ENCODE measurements at places on chromosomes 11 and 22.
A peak's percentile ranks its signal among the peaks of the same experiment; 100 is the strongest.

GRCh38 chr11:115161876-115162275 lies 342.3 kb downstream of the CADM1 start:
- DNase-seq, result no peak

DNA sequence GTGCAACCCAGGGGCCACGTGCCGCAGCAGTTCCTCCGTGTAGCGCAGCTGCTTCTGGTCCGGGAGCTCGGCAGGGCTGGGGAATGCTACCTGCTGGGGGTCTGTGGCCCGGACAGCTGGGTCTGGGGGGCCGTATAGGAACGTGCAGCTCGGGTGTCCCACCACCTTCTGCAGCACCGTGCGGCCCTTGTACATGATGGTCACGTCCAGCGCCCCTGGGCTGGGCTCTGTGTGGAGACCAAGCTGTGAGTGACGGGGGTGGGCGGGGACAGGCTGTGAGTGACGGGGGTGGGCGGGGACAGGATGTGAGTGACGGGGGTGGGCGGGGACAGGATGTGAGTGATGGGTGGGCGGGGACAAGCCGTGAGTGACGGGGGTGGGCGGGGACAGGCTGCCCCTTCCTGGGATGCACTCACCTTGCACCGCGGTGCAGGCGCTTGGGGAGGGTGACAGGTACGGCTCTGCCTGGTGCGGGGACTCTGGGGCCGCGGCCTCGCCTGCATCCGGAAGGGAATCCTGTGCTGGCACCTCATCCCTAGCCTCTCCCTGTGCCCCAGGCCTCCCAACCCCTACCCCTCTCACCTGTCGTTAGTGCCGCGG lies 2.3 kb downstream of the IRF7 start:
- DNase-seq, result peak; percentile 50

GRCh38 chr11:29490938-29491337 lies 525.9 kb downstream of the KCNA4 start:
- DNase-seq, result no peak

- DNase-seq, result peak; percentile 14
These were observed 25.1 kb upstream of the PLAAT3 start for GRCh38 chr11:63639199-63639832.

DNA sequence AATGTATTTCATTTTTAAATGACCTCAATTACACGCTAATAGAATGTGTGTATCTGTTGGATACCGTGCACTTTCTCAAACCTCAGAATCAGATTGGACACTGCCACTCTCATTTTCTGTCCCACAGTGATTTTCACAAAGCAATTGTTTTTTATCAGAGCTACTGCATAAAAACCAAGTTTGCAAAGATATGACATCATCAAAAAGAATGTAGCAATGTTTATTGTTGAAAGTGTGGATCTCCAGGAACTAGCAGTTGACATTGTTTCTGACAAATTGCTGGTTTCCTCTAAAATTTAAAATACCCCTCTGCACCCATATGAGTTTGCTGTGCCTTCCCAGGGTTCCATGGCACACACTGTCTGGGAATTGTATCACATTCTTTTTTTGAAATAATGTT lies 362.7 kb upstream of the DDI1 start:
- DNase-seq, result no peak

DNA sequence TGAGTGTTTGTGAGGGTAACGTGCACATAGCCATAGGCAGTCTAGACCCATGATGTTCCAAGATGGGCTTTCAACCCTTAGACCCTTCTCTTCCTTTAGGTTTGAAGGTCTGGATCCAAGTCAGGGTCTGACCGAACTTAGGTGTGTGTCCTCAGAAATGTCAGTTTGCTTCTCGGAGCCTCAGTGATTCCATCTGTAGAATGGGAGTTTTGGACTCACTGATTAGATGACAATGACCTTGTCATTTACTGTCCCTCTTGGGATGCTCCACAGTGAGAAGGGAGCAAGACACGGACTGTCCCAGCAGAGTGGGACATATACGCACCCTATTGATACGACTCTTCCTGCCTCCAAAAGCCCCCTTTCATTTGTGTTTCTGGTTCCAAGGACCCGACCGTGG lies 37.7 kb downstream of the ANO1 start:
- no peak for DNase-seq

DNA sequence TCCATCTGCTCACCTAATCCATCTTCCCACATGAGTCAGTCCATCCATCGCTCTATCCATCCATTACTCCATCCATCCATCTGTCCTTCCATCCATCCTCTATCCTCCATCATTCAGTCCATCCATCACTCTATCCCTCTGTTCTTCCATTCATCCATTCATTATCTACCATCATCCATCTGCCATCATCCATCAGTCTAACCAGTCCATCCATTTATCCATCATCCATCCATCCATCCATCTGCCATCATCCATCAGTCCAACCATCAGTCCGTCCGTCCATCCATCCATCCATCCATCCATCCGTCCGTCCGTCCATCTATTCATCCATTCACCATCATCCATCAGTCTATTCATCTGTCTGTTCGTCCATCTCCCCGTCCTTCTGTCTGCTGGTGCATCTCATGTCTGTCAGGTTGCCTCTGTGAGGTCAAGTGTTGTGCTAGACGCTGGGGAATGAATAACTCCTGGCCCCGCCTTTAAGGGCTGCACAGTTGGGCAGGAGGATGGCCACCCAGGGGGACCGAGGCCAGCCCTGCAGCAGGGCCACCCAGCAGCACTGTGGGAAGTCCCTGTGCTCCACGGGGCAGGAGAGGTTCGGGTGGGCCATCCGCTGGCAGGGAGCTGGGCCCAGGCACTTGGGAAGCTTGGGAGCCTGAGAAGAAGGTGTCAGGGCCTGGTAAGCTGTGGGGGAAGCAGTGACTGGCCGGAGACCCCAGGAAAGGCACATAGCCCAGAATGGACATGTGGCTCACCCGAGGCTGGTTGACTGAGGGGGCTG lies 137.1 kb downstream of the CTTN start:
- DNase-seq, result no peak

GRCh38 chr11:41970681-41971080 lies 511.2 kb upstream of the LRRC4C start:
- no peak for DNase-seq

DNA sequence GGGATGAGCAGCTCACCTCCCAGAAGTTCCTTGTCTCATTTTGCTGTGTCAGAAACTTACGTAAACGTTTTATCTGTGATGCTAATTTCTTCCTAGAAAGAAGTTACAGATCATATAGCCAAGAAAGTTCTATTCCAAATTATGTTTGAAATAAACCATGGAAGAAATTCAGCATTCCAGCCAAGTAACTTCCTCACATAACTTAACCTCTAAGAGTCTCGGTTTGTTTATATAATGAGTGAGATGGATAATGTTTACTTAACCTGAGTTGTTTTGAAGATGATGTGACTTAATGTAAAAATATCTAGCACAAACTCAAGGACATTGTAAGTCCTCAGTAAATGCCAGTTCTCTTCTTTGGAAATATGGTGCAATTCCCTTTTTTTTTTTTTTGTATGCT lies 8.9 kb upstream of the MUC15 start:
- DNase-seq, result no peak

GRCh38 chr11:58600510-58600909 lies 21.6 kb downstream of the ZFP91 start:
- DNase-seq, result no peak

DNA sequence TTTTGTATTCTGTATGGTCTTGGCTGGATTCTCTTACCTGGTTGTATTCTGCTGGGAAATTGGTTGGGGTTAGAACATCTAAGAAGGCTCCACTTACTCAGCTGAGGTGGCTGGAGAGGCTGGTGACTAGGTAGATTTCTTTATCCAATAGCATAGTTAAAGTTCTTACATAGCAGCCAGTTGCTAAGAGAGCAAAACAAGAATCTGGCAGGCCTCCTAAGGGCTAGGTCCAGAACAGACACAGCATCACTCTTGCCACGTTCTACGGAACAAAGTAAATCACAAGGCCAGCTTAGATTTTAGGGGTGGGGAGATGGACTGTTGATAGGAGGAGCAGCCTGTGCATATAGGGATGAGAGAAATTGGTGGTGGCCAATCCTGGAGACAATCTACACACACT lies 141.3 kb upstream of the CCDC90B start:
- DNase-seq, result no peak

DNA sequence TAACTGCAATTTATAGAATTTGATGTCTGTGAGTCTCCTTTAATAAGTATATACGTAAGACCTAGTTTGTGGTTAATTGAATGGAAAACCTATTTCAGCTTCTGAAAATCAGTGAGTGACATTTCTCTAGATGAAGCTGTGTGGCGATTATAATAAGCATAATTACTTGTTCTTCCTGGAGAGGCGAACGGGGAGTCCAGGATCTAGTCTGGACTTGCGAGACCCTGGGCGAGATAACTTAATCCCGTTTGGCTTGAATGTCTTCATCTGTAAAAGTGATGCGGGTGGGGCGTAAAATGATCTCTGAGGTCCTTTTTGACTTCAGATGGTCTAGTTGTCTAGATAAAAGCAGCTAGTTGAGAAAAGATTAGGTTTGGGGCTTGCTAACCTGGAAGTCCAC lies 1.1 kb downstream of the PRRG4 start:
- DNase-seq, result no peak

DNA sequence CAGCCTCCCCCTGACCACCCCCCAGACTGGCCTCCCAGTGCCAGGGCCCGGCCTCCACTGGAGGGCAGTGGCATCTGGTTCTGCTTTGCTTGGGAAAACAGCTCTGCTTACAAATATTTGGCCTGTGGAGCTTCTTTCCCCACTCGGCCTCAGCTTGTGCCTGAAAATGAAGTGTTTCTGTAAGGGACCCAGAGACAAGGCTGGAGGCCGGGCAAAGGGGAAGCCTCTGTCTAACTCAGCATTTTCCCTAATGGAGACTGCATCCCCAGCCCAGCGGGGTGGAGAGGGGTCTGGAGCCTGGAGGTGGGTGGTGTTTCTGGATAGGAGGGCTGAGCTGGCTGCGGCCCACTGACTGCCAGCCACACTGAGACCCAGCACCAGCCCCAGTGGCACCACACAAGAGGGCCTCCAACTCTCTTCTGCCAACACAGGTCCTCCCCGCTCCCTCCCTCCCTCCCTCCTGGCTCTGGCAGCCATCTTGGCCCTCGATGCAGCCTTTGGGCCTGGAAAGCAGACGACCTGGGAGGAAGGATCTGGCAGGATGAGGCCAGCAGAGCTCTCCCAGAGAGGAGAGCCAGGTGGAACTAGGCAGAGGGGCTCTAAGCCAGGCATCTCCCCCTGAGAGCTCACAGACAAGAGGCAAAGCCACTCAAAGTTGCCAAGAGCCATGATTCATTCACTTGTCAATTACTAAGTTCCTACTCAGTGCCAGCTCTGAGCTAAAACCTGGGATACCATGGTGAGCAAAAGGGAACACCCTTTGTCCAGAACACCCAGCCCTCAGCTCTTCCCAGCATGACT lies 77.1 kb upstream of the CD82 start:
- no peak for DNase-seq

DNA sequence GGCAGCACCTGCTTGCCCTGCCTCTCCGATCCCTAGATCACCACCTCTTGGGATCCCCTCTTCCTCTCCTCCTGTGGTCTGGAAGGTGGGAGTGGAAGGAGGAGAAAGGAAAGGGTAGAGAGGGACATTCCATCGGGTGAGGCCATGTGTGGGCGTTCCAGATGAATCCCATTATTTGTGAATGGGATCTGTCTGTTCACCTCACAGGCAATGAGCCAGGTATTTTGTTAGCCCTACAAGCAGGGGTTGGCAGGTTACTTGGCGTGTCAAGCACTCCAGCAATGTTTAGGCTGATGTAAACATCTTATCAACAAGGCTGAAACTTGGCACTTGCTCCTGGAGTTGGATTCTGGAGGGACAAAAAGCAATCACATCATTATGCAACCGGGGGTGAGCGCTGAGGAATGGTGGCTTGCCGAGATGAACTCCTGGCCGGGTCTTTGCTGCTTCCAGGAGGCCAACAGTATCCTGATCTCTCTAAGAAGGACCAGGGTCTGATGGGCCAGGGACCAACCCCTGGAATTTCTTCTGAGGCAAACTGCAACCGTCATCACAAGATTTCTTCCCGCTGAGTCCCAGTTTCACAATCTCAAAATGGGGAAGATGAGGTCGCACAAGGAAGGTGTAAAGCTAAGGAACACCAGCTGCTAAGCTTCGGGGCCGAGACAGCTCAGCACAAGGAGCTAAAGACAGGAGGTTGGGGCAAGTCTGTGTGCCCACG lies 7.8 kb downstream of the ADAMTS8 start:
- no peak for DNase-seq

- peak; percentile 39 for DNase-seq
These were observed 23.8 kb upstream of the FZD4 start for GRCh38 chr11:86978756-86979608.

DNA sequence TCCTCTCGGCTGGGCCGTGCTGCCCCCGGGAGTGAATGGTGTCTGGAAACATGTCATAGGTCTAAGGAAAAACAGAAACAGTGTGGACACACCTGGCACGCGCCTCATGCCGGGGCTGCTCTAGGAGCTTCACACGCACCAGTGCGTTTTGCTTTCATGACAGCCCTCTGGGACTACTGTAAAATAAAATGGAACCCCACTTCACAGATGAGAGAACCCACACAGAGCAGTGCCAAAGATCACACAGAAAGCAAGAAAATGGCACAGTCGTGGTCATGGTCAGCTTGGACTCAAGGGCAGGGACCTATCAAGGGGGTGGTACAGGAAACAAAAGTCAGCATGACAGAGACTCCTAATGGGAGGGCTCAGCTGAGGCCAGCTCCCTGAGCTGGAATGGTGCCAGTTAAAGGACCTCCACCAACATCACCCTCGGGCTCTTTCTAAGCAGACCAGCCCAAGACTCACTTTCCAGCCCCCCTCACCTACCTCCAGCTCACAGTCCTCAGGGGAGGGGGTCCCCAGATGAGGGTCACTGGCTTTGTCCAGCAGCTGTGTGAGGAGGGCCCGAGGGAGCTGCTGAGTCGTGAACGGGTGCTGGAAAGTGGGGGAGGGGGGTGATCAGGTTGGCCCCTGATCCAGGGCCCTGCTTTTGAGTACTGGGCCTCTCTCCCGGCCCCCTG lies 3.3 kb downstream of the MAP4K2 start:
- DNase-seq, result no peak

- peak; percentile 82 for DNase-seq
These were observed at the start of gene LRRC32 for GRCh38 chr11:76670485-76671236. Gene LRRC32 (minus strand): TSS chr11:76670747. CDS start chr11:76665954, 4,793 bp downstream.

DNA sequence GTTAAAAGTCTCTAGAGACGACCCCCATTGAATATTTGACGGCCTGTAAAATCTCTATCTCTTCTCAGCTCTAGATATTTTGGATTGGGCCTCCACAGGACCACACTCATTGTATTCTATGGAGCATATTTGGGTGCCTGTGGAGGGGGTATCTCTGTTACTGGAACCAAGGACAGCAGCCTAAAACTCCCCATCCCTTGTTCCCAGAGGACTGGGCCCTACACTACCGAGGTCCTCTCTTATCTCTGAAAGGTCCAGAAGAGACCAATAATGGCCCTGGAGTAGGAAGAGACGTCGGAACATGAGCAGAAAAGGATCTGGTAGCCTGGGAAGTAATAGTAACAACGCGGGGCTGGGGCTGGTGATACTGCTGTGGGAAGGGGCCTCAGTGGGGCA lies 542 bp downstream of the HPS4 start:
- DNase-seq, result no peak

DNA sequence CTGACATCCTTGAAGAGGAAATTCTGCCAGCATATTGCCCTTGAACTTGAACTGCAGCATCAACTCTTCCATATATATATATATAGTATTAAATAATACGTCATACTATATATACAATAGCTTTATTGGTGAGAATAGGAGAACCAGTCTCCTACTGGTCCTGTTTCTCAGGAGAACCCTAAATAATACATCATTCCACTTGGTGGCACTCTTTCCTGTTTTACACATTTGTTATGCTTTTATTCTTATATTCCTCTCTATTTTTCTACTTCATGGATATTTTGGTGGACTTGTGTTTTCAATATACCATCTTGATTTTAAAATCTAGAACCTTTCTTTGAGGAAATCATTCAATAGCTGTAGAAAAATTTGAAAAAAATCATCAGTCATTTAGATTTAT lies 193.3 kb downstream of the TRPC6 start:
- no peak for DNase-seq

GRCh38 chr22:40408718-40409612 lies 38.6 kb downstream of the SGSM3 start:
- no peak for DNase-seq

All from common myeloid progenitor, CD34-positive (primary cell).